ENCODE measurements at places on chromosomes 2 and 18.
A peak's percentile ranks its signal among the peaks of the same experiment; 100 is the strongest.

DNA sequence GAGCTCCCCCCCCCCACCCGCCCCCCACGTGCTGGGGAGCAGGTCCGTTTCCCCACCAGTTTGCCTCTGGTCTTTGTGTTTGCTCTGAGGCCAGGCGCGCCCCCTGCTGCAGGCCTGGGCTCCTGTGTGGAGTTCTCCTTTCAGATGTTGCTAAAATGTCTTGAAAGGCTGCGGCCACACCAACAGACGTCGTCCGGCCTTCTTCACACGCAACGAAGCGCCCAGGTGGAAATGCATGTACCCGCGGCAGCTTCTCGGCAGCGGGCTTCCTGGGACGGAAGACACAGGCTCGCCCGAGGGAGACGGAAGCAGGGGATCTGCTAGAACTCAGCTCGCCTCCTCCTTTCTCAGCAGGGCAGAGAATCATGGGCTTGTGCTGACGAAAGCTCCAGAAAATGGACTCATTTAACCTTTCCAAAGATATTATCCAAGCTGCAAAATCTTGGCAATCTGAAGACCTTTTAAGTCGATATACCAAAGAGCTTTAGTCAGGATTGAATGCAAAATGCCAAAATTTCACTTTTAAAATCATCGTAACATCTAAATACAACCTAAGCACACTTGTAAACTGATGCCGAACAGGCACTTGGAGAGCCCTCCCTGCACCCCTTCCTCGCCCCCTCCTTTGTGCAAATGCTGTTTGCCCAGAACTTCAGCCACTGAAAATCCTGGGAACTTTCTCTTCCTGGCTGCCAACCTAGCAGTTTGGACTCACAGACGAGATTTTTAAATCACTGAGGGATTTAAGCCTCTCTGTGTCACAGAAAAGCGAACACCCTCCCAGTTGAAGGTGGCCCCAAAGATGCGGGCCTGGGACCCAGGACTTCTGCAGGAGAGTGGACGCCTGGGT lies 125.5 kb upstream of the ZNF516 start:
- peak; percentile 68 for DNase-seq

DNA sequence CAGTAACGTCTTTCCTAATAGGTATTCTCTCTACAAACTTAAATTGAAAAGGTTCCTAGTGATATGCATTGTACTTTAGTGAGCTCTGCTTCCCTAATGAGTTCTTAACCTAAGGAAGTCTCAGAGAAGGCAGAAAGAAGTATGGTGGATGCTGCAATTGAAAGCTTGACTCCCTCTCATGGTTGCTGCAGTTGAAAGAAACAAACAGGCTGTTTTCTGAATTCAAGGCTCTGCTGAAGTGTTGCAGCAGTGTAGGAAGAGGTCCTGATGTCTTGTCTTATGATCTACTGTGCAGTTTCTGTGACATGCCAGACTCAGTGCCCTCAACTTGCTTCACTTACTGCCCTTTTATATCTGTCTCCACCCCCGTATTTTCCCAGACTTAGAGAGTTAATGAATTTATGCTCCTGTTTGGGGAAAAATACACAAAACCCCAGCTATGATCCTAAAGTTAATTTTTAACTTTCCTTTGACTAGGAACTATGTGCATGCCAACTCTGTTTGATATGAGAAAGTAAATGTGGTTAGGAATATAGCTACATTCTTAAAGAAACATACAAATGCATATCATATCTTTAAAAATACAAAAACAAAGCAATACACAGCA lies 655.3 kb upstream of the FAM98A start:
- no peak for DNase-seq

GRCh38 chr2:241788135-241788534 lies 11.5 kb downstream of the GAL3ST2 start:
- DNase-seq = no peak

DNA sequence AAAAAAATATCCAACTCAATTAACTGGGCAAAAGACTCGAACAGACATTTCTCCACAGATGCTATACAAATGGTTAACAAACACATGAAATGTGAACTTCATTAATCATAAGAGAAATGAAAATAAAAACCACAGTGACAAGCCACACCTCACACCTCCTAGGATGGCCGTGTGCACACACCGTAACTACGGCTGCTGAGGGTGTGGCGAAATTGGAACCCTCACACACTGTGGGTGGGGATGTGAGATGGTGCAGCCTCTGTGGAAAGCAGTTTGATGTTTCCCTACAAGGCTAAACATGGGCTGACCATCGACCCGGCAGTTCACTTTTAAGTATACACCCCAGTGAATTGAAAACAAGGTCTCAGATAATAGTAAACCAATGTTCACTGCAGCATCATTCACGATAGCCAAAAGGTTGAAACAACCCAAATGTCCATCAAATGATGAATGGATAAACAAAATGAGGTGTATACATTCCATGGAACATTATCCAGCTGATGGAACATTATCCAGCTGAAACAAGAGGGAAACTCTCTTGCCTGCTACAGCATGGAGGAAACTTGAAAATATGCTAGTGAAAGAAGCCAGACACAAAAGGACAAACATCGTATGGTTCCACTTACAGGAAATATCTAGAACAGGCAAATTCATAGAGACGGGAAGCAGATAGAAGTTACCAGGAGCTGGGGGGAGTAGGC lies 32.2 kb downstream of the ZAP70 start:
- no peak for DNase-seq

DNA sequence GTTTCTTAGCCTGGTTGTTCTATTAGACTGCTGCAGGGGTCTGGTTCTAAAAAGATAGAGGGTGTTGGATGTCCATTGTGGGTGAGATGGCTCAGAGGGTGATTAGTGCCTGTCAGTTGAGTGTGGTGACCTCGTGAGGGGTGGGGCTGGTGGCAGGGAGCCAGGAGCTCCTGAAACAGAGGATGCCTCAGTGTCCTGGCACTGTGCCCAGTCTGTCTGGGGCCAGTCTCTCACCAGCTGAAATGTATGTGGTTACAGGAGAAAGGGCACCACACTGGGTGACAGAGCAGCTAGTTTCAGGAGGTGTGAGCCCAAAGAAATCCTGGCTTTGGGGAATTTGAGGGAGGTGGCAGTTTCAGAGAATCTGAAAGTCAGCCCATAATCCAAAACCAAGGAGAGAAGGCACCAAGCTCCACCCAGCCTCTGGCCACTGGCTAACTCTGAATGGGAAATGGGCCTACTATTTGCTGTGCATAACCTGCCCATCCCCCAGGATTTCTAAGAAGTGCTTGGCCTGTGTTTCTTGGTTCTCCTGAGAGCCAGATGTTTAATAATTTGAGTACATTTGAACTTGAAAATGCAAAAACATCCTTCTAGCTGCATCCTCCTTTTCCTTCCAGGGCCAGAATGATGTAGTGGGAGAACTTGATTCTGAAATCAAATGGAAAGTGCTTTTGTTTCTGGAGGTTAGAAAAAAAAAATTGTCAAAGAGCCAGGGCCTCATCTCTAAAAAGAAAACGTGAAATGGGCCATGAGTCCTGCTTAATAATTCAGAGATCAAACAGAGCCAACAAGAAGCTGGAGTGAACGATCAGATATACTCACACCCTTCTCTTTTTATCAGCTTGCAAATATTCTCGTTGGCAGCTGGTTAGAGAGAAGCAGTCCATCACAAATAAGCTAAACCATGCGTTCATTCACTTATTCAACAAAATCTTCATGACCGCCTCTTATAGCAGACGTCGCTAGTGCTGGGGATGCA lies 92.3 kb downstream of the B3GNT2 start:
- DNase-seq = no peak

DNA sequence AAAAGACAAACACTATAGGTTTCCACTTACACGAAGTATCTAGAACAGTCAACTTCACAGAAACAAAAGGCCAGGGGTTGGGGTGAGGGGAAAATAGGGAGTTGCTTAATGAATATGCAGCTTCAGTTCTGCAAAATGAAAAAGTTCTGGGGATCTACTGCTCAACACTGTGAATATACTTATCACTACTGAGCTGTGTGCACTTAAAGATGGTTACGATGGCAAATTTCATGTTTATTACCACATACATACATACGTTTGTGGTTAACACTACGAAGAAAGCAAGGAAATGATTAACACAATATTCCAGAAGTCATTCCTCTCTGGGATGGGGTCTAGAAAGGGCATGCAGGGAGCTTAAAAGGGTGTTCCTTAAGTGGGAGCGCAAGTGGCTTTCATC lies 19.3 kb downstream of the MBOAT2 start:
- DNase-seq = peak; percentile 32

GRCh38 chr2:26521913-26522180 lies 43.9 kb upstream of the OTOF start:
- DNase-seq = no peak

- DNase-seq = peak; percentile 98
Observed at GRCh38 chr2:233974530-233975071, 57.4 kb downstream of the TRPM8 start.

GRCh38 chr2:40303746-40304145 lies 148.1 kb downstream of the SLC8A1 start:
- DNase-seq = no peak

DNA sequence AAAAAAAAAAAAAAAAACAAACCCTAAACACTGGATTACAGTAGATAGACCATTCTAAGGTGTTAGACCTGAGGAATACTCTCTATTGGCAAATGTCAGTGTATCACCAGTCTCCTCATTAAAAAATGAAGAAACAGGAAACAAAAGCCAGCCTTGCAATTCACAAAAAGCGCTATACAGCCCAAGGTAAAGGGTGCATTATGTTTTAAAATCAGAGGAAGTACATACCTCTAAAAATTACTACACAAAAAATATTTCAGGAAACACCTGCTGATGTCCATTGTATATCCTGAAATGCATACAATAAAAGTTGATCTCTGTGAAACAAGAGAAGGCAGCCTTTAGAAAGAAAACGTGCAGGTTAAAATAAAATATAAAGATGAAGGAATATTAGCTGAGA lies 54.9 kb upstream of the TSPYL6 start:
- DNase-seq = no peak

GRCh38 chr2:44163777-44164176 lies 4.9 kb upstream of the PPM1B start:
- no peak for DNase-seq

GRCh38 chr2:145541028-145541427 lies 1021.1 kb upstream of the ZEB2 start:
- no peak for DNase-seq

DNA sequence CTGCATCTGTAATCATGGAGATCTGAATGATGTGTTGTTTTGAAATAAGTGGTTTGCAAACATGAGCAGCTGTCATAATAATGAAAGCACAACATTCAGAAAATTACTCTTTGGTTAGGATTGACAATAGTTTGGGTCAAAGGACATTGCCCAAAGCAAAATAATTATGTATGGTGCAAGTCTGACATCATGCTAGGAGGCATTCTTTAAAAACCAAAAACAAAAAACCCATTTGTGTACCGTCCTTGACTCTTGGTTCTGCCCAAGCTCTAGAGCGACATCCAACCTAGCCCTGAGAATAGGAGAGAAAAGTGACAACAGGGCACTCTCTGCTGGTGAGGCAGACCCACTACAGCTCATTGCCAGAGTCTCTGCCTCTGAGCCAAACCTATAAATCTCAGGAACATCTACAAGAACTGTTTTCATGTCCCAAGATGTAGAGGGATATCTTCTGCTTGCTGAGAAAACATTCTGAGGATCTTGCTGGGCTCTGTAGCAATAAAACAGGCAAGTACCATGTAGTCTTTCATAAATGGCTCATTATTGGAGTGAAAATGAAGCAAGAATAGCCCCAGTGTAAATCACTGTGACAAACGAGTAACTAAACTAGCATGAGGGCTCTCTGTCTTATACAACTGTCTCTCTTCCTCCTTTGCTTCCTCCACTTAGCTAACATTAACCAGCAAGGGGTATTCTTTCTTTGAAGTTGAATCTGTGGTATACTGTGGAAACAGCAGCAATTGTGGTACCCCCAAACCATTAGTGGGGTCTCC lies 266.8 kb upstream of the CXCR4 start:
- no peak for DNase-seq

GRCh38 chr2:201795607-201796477 lies 10.5 kb upstream of the CDK15 start:
- DNase-seq = peak; percentile 70

DNA sequence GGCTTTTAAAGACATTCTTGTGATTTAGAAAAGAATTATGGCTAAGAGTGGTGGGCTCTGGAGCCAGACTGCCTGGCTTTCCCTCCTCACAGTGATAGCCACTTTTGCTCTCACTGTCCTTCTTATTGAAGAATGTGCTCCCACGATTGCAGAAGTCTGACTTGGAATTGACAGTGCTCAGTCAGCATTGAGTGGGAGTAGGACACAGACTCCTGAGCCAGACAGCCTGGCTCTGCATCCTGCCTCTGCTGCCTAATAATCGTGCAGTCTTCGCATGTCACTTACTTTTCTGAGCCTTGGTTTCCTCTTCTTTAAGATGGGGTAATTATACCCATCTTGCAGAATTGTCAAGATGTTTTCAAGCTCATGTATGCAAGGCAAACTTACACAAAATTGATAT lies 23.3 kb downstream of the SPATS2L start:
- no peak for DNase-seq

DNA sequence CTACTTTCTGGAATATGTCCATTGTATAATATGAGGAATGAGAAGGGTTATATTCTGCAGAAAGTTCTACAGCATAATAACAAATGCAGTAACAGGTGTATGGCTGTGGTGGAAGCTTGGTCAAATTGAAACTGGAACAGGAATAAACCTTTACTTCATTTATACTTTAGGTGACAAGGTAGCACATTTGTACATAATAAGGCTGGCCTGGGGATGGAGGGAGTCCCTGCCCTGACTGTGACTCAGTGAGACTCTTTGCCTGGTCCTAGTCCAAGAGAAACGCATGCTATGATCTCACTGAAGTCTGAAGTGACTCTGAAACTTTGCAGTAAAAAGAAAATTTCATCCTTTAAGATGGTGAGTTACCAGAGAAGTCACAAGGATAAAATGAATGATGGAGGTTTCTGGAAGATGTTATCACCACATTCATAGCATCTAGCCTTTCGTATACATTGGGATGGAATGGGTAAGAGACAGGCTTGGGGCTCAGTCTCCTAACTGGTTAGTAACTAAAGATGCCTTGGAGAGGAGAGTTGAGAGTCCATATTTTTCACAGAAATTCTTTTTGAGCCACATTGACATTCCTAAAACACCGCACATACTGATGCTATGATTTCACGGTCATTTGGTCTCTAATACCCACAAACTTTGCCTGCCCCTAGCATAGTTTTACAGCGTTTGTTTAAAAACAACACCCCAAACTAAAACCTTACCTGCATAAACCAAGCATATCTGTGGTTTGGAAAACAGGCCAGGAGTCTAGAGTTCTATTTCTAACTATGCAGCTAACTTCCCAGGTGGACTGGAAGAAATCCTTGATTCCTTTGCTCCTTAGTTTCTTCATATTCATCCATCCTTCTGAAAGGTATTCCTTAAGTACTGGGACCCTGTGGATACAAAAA lies 42.4 kb upstream of the NABP1 start:
- peak; percentile 89 for DNase-seq

DNA sequence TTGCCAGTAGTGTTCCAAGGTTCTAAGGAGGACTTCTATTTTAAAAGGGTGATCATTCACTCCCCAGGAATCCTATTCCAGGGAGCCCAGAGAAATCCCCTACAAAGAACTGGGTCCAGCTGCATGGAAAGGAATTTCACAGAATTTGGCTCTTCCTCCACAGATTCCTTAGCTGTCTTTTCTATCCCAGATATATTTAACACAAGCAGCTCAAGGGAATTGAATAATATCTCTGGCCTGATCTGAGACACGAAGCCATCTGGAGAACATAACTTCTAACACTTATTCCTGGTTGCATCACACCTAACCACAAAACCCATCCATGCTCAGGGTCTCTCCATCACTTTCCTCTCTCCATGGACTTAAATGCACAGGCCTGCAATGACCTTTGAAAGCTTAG lies 306.7 kb upstream of the ACVR2A start:
- peak; percentile 26 for DNase-seq

GRCh38 chr2:211306929-211307328 lies 750.5 kb downstream of the CPS1 start:
- DNase-seq = no peak

Measured in HCEC 1CT (cell line).